ENCODE measurements at places on chromosomes 2 and 18.

DNA sequence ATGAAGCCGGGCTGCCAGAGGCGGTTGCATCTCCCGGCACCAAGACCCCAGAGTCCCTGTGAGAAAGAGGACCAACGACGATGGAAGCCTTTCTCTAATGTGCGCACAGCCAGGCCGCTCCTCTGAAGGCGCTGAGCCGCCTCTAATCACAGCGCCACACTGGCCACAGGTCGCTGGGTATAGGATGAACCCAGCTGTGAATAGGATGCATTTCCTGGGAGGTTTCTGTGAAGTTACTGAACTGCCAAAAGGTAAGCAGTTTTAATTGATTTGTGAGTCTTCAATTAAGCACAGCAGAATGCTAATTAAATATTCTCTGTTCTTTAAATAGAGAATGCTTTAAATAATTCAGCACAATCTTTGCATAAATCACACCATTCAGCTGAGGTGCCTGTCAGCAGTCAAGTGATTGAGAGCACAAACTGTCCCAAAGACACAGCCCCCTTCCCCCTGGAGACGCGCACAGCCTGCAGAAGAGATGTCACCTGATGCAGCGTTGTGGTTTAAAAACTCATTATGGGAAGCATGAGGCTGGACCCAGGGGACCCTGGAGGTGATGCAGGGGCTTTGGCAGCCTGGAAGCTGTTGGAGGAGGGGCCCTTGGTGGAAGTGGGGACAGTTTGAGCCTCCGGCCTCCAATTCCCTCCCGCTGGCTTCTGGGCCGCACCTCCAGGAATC, 98.1 kb downstream of the RTP5 start:
- DNase-seq, result no peak

- no peak for DNase-seq
These were observed 20.1 kb downstream of the DSEL start for GRCh38 chr18:67496469-67496868.

DNA sequence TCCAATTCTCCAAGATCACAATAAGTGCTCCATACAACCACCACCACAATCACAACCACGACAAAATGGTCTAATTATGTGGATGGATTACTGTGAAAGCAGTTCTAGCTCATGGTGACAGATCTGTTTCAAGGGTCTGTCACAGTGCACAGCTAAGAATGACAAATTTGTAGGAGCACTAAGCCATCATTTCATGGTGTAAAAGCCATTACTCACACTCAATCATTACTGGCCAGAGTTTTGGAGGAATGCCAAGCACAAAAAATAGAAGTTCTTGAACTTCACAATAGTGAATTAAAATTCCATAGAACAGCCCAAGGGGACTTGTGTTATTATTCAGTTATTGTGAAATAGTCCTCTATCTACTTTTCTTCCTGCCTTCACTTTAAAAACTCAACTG, 2.3 kb downstream of the CPS1 start:
- no peak for DNase-seq

- no peak for DNase-seq
These were observed 142.3 kb upstream of the KCNJ3 start for GRCh38 chr2:154556146-154556545.
